ENCODE measurements at places on chromosomes 7 and 10.

DNA sequence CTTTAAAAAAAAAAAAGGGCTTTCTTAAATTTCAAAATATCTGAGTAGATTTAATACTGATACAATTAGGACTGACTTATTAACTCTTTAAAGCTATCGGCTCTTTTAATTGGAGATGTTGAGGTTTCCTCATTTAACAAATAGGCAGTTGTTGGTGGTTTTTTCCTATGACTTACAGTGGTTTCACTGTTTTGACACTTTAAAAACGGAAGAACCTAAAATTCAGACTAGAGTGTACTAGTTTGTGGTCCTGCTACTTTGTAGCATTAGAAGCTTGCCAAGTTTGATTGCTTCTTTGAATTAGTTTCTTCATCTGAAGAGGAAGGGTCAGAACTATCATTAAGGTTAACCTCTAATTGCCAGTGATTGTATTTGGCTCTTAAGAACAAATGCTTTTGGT is 27.7 kb downstream of the CUL1 start:
- no peak for DNase-seq

GRCh38 chr7:41224063-41224763 is 478.7 kb downstream of the INHBA start:
- no peak for DNase-seq

DNA sequence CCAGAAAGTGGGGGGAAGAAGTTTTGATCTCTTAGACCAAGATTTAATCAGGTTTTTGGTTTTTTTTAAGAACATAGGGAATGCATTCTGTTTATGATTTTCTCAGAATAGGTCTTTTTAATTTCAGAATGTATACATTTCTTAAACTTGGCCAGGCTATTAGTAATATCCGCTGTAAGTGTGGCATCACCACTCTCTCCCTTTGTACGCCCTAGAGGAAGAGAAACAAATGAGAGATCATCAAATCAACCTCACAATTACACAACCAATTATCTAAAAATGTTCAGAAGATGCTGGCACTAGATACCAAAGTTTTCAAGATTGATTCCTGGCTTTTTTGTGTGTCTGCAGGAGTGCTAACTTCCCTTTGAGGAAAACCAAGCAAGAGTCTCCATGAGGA is 70.0 kb downstream of the KLF6 start:
- no peak for DNase-seq

DNA sequence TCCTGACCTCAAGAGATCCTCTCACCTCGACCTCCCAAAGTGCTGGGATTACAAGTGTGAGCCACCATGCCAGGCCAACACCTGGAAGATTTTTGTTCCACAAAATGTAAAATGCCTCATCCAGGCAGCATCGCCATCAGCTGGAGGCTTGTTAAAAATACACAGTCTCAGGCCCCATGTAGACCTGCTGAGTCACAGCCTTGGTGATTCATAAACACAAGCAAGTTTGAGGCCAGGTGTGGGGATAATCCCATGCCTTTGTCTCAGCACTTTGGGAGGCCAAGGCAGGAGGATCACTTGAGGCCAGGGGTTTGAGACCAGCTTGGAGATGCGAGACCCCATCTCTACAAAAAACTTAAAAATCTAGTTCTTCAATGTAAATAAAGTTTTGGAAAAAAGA is 49.1 kb upstream of the FOXK1 start:
- no peak for DNase-seq

DNA sequence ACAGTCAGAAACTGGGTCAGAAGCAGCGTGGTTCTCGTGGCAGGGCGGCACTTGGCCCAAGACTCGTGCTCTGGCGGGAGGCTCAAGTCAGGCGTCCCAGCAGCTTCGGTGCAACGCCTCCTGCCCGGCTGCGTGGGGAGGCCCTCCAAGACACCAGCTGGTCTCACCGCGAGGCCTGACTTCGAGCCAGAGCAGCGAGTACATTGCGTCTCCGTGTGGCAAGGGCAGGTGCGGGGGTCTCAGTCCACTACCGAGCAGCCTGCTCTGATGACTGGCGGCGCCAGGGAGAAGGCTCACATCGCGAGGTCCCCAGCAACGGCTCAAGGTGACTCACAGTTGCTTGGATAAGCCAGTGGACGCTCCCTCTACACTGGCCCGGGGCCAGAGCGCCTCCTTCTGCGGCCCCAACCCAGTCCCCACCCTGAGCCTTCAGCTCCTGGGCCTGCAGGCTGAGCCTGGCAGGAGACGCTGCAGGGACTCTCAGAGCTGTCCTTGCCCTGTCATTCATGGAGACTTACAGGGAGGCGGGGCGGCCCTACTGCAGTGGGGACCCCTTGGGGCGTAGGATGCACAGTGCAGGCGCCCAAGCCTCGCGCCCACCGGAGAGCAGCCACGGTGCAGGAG is 41.9 kb upstream of the PRKAR1B start:
- no peak for DNase-seq

DNA sequence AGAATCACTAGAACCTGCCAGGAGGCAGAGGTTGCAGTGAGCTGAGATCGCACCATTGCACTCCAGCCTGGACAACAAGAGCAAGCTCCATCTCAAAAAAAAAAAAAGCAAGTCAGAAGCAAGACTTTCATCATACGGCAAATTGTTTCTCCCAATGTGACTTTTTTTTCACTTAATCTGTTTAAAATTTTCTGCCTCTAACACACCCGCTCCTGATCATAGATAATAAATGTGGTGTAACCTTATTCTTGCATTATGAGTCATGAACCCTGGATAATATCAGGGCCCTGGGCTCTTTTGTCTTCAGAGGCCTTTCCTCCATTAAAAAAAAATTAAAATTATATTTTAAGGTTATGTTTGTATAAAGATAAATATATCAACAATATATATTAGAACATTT is 111.4 kb upstream of the JCAD start:
- no peak for DNase-seq

Measured in T-cell (primary cell).